ENCODE measurements at places on chromosomes 4 and X.

- DNase-seq: no peak
Measured at GRCh38 chr4:142961866-142962265, 115.8 kb upstream of the INPP4B start.

DNA sequence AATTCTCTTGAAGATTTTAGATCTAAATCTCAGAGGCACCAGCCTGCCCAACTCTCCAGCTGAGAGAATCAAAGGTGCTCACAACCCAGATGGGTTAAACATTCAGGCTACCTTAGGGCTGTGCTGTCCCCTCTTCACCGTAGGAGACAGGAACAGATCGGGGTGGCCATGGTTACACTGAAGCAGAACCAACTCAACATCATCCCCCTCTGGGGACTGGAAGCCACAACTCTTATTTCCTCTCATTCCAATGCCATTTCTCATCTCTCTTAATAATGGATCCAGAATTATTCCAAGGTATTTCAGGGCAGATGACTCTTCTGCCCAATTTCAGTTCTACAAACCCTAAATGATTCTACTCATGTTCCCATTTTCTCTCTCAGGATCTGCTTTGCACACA, 109.7 kb downstream of the NKX6-1 start:
- no peak for DNase-seq

- no peak for DNase-seq
Measured at GRCh38 chrX:12269484-12269883, 131.2 kb downstream of the FRMPD4 start.

DNA sequence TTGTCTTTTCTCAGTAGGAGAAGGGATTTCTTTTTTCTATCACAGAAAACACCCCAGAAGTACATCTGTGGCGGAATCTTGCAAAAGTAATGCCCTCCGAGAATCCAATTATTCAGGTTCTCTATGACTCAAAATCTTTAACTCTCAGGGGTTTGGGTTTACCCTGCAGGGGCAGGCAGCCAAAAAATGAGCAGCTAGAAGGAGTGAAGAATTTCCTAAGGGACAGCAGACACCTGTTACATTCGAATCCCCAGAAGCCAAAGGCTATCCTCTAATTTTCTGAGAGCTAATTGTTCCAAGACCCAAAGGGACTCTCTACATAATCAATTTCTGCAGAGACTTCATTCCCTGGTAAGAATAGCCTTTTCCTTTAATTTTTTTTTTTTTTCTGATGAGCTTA, 27.5 kb upstream of the CBR4 start:
- DNase-seq: no peak

DNA sequence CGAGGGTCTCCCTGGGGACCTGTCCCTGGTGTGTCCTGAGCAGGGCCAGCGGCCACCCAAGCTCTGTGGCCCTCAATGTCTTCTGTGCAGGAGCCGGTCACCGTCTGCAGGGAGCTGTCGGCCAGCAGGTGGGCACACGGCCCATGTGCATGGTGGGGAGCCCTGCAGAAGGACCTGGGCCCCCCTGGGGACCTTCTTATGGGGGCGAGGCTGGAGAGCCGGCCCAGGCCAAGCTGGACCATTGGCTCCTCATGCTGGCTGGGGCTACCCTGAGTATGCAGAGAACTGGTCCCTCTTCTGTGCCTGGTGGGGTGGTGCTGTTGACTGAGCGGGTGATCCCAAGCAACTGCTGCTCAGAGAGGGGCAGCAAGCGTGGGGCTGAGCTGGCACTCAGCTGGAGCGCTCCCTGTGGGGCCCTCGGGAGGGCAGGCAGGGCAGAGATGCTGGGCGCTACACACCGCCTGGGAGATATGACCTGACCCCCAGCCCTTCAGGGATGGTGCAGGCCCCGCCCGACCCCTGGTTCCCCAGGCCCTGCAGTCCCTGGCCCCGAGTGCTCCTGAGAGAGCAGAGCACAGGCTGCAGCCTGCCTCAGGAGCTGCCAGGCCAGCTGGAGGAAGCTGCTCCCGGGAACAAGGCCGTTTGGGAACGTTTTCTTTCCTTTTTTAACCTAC, 14.8 kb downstream of the NAT8L start:
- DNase-seq: no peak

- no peak for DNase-seq
Measured at GRCh38 chr4:25406081-25406692, 29.1 kb downstream of the ANAPC4 start.

DNA sequence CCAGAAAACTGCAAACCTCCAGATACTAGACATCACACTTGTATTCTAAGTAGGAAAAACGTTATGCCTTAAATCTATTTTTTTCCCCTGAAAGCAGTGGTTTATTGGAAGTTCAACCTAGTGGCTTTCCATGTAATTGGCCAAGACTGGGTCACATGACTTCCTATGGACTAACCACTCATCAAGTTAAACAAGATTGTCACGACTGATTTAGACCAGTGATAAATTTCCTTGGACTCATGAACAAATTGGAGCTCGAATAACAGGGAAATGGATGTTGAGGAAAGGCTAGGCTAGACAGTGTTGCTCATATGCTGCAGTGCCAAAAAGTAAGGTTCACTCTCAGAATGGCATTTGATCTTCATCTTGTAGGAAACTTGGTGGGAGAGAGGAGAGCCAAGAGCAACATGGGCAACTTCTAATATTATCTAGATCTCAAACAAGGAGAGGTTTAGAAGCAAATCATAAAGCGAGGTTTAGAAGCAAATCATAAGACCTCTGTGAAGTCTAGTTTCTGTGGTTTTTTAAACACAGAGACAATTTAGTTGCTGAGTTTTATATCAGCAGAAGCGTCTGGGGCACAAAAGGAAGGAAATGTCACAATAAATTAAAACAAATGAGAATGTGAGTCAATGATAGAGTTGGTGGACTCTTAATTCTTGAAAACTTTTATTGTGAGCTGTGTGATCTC, 165.6 kb upstream of the BOD1L1 start:
- no peak for DNase-seq

GRCh38 chrX:109954333-109954732, 48.6 kb upstream of the TMEM164 start:
- no peak for DNase-seq

DNA sequence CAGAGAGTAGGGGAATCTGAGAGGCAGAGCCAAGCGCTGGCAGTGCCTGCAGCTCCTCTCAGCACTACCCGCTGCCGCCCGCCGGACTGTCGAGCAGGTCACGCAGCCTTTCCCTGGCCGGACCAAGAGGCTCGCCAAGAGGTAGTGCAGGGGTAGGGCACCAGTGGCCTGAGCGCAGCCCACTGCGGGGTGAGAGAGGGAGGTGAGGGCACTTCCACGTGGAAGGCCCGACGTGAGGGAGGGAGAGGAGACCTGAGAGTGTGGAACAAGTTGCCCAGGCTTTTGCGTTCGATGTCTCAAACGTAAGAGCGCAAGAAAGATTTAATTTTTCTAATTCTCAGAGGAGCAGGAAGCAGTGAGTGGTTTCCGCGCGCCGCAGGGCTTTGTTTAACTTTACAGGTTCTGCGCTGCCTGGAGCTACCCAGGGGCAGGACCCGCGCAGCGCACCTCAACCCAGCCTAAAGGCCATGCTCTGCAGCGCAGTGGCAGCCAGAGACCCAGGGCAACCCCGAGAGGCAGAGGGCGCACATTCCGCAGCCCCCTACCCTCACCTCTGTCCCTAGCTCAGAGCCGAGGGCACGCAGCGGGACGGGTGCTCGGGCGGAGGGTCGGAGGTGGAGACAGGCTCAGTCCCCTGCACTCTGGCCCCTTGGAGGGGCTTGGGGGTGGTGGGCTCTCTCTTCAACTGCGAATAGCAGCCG, 14.9 kb downstream of the ARHGAP36 start:
- no peak for DNase-seq

DNA sequence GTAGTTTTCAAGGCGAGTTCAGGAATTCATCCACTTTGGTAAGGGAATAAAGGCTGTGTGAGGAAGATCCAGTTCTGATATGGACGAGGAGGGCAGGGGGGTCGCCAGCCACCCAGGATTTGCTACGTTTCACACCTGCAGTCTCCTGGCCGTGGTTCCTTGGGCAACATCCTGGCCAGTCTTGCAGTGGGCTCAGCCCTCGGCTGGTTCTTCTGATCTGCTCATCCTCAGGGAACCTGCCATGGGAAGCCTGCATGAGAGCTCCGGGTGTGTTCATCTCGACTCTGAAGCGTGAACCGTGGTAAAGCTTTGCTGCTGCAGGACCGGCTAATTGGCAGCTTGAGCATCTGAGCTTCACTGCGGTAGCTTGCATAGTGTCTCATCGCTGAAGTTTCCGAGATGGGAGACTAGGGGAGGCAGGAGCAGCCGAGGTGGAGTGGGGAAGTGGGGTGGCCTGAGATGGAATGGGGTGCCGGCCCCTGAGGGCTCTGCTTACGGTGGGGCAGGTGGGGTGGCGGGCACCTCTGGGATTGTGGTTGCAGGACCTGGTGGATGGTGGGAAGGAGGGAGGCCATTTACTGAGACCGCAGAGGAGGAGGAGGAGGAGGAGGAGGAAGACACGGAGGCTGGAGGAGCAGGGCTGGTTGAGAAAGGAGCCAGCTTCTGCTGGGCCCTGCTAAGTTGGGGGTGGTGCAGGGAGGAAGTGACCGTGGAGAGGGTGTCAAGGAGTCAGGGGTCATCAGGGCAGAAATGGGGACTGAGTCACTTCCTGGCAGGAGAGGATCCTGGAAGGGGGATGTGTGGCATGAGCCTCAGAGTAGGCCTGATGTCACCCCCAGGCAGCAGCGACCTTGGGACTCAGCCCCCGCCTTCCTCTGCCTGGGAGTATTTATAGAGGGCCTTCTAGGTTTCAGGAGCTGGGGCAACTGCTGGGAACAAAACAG, 213.1 kb upstream of the PSAPL1 start:
- no peak for DNase-seq

DNA sequence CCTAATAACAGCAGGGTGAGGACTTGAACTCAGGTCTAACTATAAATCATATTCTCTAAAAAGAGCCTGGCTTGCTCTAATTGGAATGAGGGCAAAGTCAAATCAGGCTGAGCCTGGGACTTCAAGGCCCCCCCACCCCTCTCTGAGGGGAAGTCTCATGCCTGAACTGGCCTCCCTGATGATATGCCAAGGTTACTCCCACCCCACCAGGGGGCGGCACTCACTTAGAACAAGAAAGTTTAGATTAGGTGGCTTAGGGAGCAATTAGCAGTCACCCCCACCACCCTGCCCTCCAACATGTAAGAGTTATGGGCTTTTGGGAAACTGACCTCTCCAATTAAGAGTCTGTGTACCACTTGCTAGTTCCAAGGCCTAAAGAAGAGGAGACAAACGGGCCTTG, 2.7 kb downstream of the FOXO4 start:
- DNase-seq: peak; percentile 55

DNA sequence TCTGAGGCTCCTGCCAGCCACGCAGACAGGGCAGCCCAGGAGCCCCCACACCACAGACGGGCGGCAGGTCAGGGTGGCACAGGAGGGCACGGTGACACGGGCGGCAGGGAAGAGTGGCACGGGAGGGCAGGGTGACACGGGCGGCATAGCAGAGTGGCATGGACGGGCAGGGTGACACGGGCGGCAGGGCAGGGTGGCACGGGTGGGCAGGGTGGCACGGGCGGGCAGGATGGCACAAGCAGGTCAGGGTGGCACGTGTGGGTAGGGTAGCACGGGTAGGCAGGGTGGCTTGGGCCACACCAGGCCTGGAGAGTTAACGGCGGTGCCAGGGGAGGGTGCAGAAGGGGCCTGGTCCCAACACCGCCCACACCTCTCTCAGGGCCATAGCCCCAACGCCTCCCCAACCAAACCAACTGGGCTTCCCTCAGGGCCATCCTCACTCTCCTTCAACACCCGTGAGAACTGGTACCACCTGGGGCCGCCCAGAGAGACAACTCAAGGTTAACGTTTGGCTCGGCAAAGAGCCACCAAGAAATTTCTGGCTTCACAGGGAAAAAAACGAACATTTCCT, 3.4 kb downstream of the CTBP1 start:
- DNase-seq: no peak

All from stimulated activated CD8-positive, alpha-beta memory T cell treated with anti-CD3 and anti-CD28 coated beads, Interleukin-7, amount 100 ng/mL, for 24 hours (primary cell).